ENCODE measurements at places on chromosomes 13 and 19.

DNA sequence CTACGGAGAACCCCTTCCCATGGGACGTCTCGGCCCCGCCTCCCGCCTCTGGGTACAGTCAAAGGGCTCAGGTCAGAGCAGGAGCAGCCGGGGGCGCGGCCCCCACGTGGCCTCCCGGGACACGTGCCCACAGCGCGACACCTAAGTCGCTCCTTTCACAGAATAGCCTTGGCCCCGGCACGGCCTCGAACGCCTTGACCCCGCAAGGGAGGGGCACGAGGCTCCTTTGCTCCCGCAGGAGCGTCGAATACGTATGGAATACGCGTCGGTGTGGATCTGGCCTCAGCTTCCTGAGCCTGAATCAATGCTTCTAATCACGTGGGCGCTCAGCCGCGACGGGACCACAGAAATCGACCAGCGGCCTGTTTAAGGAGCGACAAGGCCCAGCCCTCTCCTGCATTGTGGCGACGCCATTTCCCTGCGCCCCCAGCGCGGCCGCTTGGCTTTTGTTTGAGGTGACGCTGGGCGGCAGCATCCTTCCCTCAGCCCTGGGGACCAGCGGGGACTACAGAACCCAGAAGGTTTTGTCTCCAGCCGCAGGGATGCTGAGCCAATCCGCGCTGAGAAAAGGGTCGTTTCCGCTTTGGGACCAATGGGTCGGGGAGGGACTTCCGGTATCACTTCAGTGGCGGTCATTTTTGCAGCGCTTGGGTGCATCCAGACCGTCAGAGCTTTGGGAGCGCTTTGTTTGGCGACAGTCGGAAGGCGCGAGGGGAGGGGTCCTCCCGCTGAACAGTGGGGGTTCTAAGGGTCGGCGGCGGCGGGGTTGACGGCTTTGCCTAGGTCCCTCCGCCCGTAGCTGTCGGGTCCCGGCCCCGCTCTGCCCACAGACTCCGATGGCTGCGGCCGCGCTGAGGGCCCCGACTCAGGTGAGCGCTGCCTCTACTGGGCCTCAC lies at the start of gene ZIK1:
TSS of gene ZIK1 (plus strand) at position 625 of the 896 bp plus-strand sequence. CDS start at position 837, 212 bp downstream.
- no peak for DNase-seq

- DNase-seq: no peak
These were observed 745.3 kb downstream of the GPC5 start for GRCh38 chr13:92143766-92144165.

DNA sequence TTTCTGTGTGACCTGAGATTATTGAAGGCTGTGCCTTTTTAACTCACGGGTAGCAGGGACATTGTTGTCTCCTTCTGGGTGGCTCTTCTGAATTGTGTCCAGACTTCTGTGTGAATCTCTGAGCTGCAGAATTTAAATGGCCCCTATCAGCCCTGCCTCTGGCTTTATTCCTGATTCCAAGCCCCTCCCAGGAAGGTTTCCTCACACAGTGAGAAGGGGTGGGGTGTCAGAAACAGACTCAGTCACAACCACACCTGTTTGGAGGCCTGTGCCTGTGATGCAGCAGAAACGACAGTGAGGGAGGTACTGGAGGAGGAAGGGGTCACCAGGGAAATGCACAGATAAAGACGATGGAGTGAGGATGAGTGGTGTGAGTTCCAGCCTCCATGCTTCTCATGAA lies at the start of gene CLC:
TSS of gene CLC (minus strand) at position 139 of the 400 bp plus-strand sequence. CDS start at position 62, 77 bp downstream.
- DNase-seq: no peak

GRCh38 chr13:48532256-48532505 lies 699 bp downstream of the RCBTB2 start:
- DNase-seq: peak; percentile 18

DNA sequence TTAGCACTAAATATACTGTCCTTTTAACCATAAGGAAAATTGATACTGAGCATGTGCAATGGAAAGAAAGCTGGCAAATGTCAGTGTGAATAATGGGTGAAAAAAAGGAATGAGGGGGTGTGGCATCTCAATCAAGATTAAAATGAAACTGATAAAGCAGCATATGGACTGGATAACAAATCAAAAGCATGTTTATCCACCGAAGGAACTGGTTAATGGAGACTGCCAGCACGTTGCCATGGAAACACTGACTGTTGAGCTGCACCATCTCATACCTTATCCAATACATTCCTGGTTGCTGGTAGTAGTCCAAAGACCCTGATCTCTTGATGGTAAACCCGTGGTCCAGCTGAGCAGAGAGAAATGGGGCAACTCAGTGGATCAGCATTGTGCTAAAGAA lies 311.4 kb upstream of the MAB21L1 start:
- peak; percentile 11 for DNase-seq

- DNase-seq: no peak
These were observed 23.3 kb upstream of the TMEM160 start for GRCh38 chr19:47071731-47072130.

DNA sequence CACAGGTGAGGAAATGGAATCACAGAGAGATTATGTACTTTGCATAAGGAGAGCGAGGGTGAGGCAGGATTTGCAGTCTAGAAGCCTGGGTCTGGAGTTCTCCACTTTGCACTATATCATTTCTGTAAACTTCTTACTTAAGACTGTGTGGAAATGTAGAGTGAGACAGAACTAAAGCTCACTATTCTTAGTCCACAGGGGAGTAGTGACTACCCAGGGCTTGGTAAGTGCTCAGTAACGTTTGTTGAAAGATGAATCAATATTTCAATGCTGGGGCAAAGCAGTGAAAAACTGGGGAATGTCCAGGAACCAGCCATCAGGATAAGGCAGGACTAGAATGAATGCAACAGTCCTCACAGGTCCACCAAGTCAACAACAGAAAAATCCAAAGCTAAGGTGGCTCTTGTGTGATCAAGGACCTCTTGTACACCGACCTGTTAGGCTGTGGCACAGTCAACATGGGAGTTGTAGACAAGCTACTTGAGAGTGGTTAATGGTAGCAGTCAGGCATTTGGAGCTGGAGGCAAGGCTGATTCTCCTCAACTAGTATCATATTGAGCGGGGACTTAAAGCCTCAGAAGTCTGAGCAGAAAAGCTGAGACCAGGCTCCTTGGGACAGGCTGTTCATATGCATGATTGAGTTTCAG lies 929 bp upstream of the TNFSF13B start:
- DNase-seq: no peak

- DNase-seq: no peak
These were observed 9.1 kb upstream of the POP4 start for GRCh38 chr19:29596885-29597525.

DNA sequence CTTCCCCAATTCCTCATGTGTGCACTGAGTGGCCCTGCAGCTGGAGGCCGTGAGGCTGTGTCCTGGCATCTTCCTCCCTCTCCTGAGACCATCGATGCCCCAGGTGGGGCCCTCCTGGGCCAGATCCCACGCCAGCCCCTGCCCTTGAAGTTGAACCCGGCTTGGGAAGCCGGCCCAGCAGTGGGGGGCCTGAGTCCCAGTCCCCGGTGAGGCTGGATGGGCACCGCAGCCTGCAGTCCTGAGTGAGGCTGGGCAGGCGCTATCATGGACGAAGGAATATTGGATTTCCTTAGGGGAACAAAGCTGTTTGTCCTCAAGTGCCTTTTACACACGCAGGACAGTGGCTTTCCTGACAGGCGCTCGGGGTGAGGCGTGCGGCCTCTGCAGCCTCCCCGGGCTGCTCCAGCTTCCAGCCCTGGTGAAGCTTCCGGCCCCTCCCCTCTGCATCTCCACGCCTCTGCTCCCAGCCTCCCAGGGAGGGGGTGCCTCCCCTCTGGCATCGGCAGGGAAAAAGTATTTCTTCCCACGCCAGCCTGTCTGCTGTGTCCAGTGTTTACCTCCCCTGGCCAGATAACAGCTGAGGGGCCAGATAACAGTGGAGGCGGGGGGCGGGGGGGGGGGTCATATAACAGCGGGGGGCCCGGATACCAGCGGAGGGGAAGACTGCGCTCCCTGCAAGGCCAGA lies 159.5 kb downstream of the KDM4B start:
- DNase-seq: no peak

DNA sequence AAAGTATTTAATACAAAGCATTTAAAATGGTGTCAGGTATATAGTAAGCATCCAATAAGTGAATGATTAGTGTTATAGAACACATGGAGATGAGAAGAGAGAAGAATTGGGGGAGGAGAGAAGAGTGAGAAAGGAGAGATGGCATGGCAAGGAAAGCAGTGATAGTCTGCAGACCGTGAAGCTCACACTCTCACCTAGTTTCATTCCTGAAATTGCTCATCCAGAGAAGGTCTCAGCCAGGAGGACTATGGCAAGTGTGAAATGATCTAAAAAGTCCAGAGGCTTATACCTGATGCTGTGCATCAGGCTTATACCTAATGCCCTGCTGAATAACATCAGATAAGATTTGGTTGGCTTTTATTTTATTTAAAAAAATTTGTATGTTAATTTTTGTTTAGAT lies 351.6 kb upstream of the KLF12 start:
- no peak for DNase-seq

GRCh38 chr13:30179597-30180276 lies 127.6 kb downstream of the KATNAL1 start:
- no peak for DNase-seq

DNA sequence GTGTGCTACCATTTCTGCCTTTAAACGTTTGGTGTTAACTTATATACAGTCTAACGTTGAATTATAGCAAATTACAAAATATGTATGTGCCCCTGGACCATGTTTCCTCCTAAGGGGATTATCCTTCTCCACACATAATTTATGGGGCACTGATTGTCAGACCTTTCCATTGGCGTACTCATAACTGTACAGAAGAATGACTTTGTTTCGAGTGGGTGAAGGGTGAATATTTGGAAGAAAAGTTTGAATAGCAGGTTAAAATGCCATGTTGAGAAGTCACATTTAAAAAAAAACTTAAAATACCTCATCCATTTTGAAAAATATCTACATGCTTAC lies 58.8 kb downstream of the SLC10A2 start:
- DNase-seq: no peak

DNA sequence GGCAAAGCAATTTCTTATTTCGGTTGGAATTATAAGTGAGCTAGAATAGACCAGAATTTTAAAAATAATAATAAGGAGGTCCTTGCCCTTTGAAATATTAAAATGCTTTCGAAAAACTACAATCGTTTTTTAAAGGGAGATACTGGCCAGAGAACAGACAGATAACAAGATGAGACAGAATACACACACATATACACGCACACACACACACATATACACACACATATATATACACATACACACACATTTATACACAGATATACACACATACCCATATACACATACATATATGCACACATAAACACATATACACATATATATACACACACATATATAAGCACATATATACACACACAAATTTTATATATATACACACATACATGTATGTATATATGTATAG lies 175.3 kb upstream of the MIR17HG start:
- no peak for DNase-seq

- DNase-seq: no peak
These were observed 202.9 kb downstream of the SUCLA2 start for GRCh38 chr13:47798194-47798593.

DNA sequence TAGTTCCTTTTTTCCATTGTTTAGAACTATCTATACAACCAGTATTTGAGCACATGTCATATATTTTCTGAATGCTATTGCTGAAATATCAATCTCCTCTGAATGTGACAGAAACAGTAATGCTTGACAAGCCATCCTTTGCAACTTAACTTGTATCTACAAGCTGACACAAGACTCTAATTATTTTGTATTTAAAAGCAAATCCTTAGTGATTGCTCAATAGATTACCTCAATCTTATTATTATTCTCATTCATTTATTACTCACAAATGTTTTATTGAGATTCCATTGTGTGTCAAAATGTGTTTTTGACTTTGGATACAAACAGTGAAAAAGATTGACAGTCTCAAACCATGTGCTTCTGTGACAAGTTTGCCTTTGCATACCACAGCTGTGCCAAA lies 787.8 kb upstream of the PRR20A start:
- DNase-seq: no peak

DNA sequence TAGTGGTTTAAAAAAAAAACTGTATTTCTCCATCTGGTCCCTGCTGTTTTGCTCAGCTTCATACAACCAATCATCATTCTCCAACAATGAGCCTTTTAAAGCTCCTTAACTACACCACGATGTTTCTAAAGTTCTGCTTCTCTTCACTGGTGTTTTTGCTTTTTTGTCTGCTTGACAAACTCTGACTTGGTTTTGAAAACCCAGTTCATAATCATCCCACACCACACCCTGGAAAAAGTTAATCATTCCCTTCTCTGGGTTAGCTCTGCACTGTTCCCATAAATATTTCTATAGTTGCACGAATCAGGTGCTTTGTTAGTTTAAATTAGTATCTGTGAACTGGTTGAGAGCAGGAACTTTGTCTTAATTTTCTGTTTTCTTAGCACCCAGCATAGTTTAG lies 217.1 kb downstream of the ENOX1 start:
- no peak for DNase-seq

DNA sequence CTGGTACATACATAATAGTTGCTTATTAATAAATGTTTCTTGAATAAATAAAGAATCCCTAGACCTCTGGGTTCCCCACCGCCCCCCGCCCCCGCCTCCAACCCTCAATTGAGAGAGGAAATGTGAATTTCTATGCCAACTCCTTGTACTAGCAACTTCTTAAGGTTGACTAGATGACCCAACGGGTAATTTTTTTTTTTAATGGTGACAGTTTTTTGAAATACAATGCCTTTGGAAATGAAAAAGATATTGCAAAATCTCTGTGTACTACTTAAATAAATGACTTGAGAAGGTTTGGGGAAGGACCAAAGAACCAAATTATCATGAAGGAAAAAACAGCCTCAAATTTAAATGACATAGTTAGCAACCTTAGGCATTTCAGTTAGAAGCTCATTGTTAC lies 640.3 kb downstream of the TBC1D4 start:
- DNase-seq: no peak

GRCh38 chr13:48038761-48039160 lies 1.2 kb downstream of the NUDT15 start:
- no peak for DNase-seq

DNA sequence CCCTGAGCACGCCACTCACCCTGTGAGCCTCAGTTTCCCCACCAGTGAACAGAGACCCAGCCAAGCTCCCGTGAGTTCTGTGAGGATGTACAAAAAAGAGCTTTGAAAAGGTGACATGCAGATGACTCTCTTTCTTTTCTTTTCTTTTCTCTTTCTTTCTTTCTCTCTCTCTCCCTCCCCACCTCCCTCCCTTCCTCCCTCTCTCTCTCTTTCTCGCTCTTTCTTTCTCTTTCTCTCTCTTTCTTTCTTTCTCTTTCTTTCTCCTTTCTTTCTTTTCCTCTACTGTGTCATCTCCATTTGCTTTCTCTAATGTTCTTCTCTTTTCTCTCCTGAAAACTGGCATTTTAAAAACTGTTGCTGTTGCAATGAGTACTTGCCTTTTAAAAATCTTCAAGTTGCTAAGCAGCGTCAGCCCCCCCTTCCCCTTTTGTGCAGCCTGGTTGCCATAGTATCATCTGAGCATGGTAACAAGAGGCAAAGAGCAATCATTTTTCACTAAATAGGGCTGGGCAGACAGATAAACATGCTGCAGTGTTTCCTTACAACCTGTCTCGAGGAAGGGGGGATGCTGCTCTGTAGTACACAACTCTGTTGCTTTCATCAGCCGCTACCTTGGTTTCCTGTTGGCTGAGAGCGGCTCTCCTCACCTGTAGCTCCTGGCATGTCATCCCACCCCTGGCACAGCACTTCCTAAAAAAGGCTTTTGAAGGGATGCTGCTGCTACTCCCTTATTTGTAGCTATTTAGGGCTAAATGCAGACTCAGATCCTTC lies 108.7 kb upstream of the MBNL2 start:
- peak; percentile 25 for DNase-seq

- DNase-seq: peak; percentile 76
These were observed 69.5 kb downstream of the TNFRSF19 start for GRCh38 chr13:23639674-23640073.

Data from HAP-1 (cell line).